Activated T-helper 1 cell treated with anti-CD3 and anti-CD28 coated beads, Interleukin-2, amount 50 U/mL, for 16 hours (primary cell): ENCODE measurements at places on chromosomes 5 and 9.

GRCh38 chr9:107147134-107147533 is 135.9 kb upstream of the RAD23B start:
- DNase-seq = no peak

GRCh38 chr5:1014346-1014745 is 5.7 kb downstream of the NKD2 start:
- DNase-seq = no peak

GRCh38 chr5:85784746-85785145 is 833.0 kb upstream of the COX7C start:
- DNase-seq = no peak

GRCh38 chr5:75051217-75051751 is 1.1 kb downstream of the GCNT4 start:
- no peak for DNase-seq

GRCh38 chr9:18437315-18438201 is 36.4 kb upstream of the ADAMTSL1 start:
- DNase-seq = no peak

DNA sequence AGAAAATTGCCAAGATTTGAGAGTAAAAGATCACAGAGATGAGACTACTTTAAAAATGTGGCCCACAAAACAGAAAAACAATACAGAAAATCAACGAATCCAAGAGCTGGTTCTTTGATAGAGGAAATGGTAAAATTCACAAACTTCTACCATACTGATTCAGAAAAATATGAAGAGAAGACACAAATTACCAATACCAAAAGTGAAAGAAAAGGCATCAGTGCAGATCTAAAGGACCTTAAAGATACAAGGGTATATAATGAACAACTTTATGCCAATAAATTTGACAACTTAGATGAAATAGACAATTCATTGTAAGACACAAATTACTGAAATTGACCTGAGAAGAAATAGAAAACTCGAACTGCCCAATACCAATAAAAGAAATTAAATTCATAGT is 24.4 kb upstream of the SLC1A1 start:
- no peak for DNase-seq
